ENCODE measurements at places on chromosomes 4 and X.

- DNase-seq: no peak
Measured at GRCh38 chr4:105963461-105964400, 68.5 kb downstream of the NPNT start.

DNA sequence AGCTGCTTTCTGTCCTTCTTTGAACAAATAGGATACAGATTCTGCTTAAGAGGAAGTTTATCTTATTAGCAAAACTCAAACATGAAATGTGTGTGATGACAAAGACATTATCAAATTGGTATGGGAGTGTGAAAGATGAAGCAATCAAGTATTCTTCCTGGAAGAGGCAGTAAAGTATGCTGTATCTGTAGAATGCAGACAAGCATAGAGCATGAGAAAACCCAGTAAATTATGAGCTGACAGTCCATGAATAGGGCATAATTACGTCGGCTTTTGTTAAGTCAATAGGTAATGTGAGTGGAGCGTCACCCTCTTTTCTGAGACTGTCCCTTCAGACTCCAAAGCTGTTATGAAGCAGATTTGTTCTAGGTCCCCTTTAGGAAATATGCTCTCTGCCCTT, 458.6 kb upstream of the NWD2 start:
- DNase-seq: no peak

DNA sequence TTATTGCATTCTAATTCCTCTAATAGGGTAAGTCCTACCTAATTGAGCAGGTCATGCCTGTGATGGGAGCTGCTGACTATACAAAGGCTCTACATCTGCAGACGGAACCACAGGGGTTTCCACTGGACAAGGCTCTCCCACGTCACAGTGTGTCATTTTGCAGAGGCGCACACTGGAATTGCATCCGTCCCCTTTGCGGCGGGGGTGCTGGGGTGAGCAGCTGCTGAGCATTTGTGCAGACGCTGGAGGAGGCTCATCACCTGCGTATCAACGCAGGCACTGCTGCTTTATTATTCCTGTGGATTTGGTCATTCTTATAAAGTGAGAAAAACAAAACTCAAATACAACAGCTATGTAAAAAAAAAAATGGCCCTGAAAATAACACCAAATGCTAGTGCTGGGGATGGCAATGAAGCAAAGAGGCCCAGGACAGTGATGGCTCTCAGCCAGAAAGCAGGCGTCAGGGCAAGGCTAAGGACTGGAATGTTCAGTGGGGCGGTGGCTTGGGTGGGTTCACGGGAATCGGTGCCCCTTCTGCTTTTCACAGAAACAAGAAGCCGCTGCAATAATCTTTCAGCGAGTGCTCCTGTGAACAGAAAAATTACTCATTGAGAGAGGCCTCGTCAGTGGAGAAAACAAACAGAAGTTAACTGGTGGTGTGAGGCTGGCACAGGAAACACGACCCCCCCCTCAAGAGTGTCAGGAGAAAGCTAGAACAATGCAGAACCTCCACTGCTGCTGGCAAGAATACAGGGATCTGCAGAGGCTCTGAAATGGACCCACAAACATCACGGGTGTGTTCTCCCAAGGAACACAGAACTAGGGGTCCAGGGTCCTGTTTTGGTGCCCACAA, 67.8 kb downstream of the GATB start:
- no peak for DNase-seq

GRCh38 chrX:138150709-138151108, 560.8 kb downstream of the FGF13 start:
- DNase-seq: no peak

DNA sequence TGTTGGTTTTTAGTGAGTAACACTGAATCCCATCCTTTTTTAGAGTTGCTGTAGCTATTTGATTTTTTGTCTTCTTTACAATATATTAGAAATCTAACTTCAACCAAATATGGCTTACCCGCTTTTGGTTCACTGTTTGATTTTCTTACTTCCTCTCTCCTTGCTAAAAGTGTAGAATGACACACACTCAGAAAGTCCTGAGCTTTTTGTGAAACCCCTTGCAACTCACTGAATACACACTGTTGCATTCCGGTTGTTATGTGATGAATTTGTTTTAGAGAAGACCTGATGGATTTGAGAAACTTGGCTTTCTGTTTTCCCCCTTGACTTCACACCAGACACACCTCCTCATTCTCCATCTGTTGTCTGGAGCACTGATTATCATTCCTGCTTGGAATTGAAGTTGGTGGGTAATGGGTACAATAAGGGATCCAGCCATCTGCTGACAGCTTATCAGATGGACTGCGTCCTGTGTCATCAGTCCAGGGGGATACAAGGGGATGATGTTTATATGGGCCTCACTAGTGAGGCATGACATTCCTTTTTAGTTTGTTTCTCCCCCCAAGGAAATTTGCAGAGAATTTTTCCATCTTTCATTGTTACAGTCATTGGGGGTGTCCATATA, 5.2 kb downstream of the TMEM164 start:
- no peak for DNase-seq

- DNase-seq: no peak
Measured at GRCh38 chr4:11355226-11355625, 73.5 kb downstream of the HS3ST1 start.

GRCh38 chr4:80017125-80017854, 55.7 kb downstream of the ANTXR2 start:
- no peak for DNase-seq

- no peak for DNase-seq
Measured at GRCh38 chrX:42128020-42128419, 204.7 kb upstream of the CASK start.

DNA sequence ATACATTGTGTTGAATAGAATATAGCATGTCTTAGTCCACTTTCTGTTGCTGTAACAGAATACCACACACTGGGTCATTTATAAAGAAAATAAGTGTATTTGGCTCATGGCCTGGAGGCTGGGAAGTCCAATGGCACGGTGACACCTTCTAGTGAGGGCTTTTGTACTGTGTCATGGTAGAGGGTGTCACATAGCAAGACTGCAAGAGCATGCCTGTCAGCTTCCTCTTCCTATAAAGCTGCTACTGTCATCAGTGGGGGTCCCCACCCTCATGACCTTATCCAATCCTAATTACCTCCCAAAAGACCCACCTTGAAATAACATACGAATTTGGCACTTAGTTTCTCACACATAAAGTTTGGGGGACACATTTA, 193.2 kb downstream of the PTTG2 start:
- no peak for DNase-seq

DNA sequence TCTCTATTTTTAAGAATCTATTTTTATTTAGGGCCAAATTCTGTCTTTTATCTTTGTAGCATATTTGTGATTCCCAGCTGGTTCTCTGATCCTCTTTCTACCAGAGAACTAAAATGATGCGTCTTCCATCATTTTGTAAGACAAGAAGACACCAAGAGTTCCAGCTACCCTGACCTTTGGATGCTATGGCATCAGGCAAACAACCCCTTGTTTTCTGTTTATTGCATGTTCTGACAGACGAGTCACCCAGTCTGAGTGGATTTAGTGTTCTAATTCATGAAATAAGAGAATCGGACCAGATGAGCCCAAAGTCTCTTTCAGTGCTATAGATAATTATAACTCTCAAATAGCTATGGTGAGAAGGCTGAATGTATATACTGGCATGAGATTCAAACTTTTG, 69.7 kb downstream of the ZFYVE28 start:
- DNase-seq: no peak

GRCh38 chrX:28498658-28499057, 88.6 kb upstream of the IL1RAPL1 start:
- no peak for DNase-seq

DNA sequence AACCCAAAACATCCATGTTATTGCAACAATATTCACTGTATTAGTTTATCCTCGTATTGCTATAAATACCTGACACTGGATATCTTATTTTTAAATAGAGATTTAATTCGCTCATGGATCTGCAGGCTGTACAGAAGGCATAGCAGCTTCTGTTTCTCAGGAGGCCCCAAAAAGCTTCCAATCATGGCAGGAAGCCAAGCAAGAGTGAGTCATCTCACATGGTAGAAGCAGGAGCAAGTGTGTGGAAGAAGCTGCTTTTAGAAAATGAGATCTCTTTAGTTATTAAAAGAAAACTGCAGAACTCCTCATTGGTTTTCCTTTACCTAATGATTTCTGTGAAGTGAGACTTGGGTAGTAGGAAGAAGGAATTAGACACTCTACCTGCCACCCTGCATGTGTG, 16.4 kb downstream of the ZNF732 start:
- DNase-seq: no peak

DNA sequence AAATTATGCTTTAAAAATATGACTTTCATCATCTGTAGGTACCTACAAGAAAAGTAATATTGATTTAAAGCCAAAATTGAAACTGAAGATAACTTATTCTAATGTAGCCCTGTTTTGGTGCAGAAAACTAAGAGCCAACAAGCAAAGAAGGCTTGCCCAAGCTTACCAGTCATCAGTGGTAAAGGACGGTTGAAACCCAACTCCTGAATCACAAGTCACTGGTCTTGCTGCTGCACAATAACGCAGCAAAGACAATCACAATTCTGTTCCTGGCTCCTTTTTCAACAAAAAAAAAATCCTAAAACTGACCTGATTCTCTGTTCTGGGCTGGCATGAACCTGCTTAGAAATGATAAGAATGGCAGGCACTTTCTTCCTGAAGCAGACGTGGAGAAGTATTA, 34.5 kb downstream of the WDFY3 start:
- DNase-seq: no peak

DNA sequence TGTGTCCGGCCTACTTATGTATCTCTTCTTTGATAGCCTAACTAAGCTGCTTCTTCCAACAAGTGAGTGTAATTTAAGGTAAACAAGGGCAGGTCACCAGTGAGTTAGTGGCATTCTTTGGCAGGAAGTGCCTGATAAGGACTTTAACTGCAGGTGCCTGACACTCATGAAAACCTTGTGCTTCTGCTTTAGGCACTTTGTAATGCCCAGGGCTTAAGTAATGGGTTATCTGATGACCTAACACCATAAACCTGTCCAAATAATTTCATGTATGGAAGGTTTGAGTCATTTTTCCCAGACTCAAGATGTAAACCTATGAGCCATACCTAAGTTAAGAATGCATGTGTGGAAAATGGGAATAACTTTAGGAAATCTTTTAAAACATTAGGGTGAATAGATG, 43.0 kb downstream of the BCOR start:
- DNase-seq: no peak

DNA sequence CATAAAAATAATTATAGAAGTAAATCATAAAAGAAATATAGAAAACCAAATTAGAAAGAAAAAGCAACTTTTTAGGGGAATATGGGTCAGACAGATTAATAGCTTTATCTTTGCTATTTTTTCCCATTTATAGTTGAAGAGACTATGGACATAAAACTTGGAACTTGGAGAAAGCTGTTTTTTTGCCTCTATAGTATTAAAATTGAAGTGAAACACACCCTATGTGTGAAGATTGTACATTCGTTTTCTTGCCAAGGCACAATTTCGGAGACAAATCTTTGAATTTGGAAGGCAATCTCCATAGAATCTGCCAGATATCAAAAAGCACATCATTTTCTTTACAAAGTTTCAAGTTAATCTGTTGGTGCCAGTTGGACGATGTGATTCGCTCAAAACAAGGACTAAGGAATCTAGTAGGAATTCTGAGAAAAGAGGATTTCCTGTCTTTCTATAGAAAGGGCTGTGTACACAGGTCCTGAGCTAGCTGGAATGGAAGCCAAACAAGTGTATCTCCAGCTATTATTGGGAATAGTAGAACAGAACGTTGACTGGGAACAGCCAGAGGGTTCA, 156.3 kb downstream of the SLC7A11 start:
- DNase-seq: no peak

- DNase-seq: no peak
Measured at GRCh38 chr4:34108391-34108790, 2135.9 kb downstream of the ARAP2 start.

DNA sequence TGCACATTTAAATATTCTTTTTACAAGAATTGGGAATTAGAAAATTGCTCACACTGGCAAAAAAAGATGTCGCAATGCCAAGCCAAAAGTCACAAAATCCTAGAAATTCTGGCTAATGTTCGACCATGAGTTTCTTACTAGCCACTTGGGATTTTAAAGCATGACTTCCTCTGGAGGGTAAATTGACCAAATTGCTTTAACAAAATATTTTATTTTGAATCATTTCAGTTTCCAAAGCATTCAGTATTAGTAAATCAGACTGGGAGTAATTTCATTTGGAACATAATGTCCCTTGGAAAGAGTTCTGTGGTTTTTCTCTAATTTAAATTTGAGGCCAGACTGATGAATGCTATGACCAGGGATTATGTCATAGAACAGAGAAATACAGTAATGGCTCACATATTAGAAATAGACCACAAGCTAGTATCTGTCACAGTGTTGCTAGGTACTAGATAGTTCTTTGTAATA, 7.6 kb upstream of the CXCL5 start:
- DNase-seq: no peak

- no peak for DNase-seq
Measured at GRCh38 chr4:11730545-11730944, 301.9 kb upstream of the HS3ST1 start.

DNA sequence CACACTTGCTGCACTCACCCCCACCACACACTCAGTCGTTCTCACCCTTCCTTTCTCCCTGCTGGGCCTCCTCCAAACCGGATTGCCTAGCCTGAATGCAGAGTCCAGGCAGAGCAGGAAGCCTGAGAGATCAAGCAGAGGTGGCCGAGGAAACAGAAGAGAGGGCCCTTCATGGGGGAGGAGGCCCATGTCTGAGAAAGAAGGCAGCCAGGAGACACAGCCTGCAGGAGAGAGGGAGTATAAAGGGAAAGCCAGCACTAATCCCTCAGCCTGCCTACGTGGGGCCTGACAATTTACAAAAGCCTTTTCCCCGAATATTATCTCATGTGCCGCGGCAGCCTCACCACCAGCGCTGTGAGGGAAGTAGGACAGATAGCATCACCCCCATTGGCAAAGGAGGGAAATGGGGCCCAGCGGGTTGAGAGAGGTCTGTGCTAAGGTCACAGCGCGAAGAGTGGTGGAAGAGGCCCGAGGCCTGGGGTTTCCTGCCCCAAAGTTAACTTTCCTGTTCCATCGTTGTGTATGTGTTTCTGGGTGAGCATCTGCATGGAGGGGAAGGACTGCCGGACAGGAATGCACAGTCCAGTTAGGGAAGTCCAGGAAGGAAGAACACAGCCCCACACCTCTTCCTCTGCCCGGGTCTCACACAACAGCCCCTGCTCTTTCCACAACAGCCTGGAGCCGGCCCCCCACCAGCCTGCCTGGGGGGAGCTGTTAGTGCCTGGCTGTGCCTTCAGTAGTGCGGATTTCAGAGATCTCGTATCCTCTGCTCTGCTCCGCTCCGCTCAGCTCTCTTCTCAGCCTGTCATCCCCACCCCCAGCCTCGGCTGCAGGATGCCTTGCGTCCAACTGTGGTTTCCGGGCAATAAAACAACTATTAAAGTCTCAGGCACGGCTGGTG, 50.9 kb upstream of the BCOR start:
- DNase-seq: no peak

GRCh38 chr4:78797777-78798284, 21.7 kb downstream of the BMP2K start:
- no peak for DNase-seq

All from progenitor cell of endocrine pancreas (in vitro differentiated cells).